ENCODE measurements at places on chromosomes 4 and X.

DNA sequence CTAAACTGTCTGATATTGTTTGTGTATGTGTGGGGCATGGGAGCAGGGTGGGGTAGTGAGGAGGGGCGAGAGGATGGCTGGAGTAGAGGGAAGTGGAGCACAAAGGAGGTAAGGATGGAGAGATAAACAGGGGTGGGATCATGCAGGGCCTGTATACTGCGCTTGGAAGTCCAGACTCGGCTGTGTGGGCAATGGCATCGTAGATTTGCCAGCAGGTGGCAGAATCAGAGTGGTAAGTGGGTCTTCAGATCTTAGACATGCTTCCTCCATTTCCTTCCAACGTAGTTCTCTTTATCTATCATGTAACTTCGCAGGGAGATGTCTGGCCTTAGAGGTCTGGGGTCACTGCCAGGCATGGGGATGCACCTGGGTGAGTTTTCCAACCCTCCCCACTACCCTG, 155.5 kb downstream of the PDGFRA start:
- DNase-seq: no peak

GRCh38 chr4:2795300-2795892, 2.5 kb downstream of the SH3BP2 start:
- no peak for DNase-seq

DNA sequence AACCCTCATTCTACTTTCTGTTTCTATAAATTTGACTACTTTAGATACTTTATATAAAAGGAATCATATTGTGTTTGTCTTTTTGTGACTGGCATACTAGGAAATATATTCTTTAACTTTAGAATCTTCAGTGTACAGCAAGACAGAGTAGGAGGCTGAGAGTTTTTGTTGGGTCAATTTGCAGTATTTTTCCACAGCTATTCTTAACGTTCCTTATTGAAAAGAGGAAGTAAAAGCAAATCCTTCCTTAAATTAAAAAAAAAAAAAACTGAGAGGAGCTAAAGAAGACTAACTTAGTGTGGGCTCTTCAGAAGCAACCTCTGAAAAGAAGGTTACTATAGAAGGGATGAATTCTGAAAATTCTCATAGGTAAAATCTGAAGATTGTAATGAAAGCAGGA, 1194.6 kb downstream of the ADGRL3 start:
- DNase-seq: no peak

- DNase-seq: peak; percentile 40
Observed at GRCh38 chrX:40174001-40174853, 76.5 kb upstream of the BCOR start.

DNA sequence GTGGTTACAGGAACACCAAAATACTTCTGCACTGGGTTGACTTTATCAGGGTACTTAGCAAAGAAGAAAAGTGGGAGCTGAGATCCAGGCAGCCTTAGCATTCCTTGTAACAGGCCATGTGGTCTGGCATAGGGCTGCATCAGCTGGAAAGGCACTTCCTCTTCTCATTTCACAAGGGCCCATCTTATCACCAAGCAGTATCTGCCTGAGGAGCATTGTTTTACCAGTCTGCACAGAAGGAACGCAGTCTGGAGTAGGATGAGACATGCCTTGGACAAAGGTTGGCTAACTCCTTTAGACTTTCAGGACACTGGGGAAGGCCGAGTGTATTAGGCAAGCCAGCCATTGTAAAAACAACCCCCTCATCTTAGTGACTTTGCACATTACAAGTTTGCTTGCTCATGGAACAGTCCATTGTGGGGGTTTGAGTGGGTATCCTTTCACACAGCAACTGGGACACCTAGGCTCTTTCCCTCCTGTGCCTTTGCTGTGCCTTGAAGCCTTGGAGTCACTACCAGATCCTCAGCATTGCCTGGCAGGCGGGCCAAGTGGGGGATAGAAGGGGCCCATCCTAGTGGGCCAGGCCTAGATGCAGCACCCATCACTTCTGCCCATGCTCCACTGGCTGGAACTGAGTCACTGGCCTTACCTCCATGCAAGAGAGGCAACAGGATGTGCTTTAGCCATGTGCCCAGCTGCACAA, 4.6 kb downstream of the SUV39H1 start:
- DNase-seq: no peak

DNA sequence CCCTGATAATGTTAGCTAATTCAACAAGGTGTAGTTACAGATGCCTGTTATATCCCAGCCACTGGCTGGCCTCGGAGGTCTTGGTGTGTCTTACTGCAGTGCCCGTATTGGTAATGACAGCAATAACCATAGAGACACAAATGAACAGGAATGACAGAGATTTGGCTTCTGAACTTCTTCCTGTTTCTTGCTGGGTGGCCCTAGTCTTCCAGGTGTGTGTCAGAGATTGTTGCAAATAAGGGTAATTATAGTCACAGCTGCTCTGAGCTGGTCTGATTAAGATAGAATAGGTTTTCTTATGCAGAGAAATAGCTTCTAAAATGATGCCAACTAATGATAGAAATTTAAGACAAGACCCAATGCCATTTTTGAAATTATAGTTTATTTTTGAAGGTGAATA, 64.1 kb upstream of the MAD2L1 start:
- no peak for DNase-seq
